A549 treated with CORT108297 at 1 μM for 4 hours (cell line): ENCODE measurements at places on chromosomes 12 and 14. TPM values are rescaled to one million over a fixed set of nuclear protein-coding genes. Genes with fewer than 3 reads are reported as not detected.

SMIM41 gene
- total RNA-seq = not detected in 5 replicates

POLE2 gene
- 11.6 to 14.2 TPM (median 12.7 TPM) in 5 replicates for total RNA-seq

OR4K15 gene
- not detected in 5 replicates for total RNA-seq

CLEC6A gene
- total RNA-seq = not detected in 5 replicates

SERPINA1 gene
- 0.54 to 0.88 TPM (median 0.67 TPM) in 5 replicates for total RNA-seq

EFS gene
- not detected in 5 replicates for total RNA-seq

RND1 gene
- total RNA-seq = 12.0 to 17.8 TPM (median 14.2 TPM) in 5 replicates

TESPA1 gene
- total RNA-seq = not detected in 5 replicates

ALDH2 gene
- total RNA-seq = 67.9 to 95.4 TPM (median 94.5 TPM) in 5 replicates

IL31 gene
- total RNA-seq = not detected in 5 replicates

HCAR3 gene
- 0.06 to 0.22 TPM (median 0.08 TPM) in 5 replicates for total RNA-seq

NID2 gene
- 16.1 to 30.0 TPM (median 20.1 TPM) in 5 replicates for total RNA-seq

TBX3 gene
- total RNA-seq = 28.7 to 40.7 TPM (median 39.8 TPM) in 5 replicates

MIPOL1 gene
- 2.6 to 3.6 TPM (median 3.0 TPM) in 5 replicates for total RNA-seq

TAS2R20 gene
- 0.07 to 0.13 TPM (median 0.10 TPM) in 5 replicates for total RNA-seq

HOXC12 gene
- not detected in 5 replicates for total RNA-seq

IL23A gene
- 0.35 to 1.0 TPM (median 0.57 TPM) in 5 replicates for total RNA-seq

TAS2R42 gene
- total RNA-seq = not detected in 5 replicates

NOXRED1 gene
- 0.08 to 0.18 TPM in 2 of 5 replicates, not detected in the others for total RNA-seq

CDKN3 gene
- 71.4 to 85.3 TPM (median 81.6 TPM) in 5 replicates for total RNA-seq

HNF1A gene
- total RNA-seq = 4.2 to 6.5 TPM (median 5.9 TPM) in 5 replicates

INSM2 gene
- total RNA-seq = 0.02 to 0.08 TPM (median 0.07 TPM) in 3 of 5 replicates, not detected in the others
